ENCODE measurements at places on chromosomes 4 and X.

- peak; percentile 80 for DNase-seq
Observed at GRCh38 chrX:42495139-42495538, 282.8 kb downstream of the PPP1R2C start.

- DNase-seq: no peak
Observed at GRCh38 chr4:25888781-25889180, 25.2 kb upstream of the SMIM20 start.

DNA sequence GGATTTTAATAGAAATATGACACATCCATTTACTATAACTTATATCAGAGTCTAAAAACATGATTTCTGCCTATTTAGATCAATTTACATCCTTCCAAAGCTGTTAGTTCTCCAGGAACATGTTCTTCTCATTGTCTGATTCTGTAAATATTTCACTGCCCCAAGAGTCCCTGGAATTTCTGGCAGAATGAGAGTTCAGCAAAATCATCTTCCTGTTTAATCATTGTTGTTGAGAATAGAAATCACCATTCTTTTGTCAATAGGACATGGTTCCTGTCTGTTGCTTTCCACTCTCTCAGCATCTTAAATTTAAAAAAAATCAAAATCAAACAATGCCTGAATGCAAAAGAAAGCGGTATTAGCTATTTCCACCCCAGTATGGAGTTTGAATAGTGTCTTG is 172.8 kb upstream of the FRMPD4 start:
- no peak for DNase-seq

DNA sequence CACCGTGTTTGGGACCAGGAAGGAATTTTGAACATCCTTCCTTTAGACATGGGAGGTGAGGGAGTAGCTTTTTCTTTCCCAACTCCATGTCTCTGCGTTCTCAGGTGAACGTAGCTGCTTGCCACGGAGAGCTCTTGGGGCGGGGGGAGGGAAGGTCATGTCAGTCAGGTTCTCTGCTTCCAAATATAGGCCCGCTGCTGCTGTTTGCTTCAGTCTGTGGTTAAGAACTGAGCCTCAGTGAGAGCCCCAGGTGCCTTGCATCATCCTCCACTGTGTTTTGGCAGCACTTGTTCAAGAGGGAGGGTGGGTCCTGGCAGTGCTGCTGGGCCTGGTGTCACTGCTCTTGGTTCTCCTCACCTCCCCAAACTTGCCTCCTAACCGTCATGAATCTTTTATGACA is 46.5 kb downstream of the HADH start:
- DNase-seq: no peak

DNA sequence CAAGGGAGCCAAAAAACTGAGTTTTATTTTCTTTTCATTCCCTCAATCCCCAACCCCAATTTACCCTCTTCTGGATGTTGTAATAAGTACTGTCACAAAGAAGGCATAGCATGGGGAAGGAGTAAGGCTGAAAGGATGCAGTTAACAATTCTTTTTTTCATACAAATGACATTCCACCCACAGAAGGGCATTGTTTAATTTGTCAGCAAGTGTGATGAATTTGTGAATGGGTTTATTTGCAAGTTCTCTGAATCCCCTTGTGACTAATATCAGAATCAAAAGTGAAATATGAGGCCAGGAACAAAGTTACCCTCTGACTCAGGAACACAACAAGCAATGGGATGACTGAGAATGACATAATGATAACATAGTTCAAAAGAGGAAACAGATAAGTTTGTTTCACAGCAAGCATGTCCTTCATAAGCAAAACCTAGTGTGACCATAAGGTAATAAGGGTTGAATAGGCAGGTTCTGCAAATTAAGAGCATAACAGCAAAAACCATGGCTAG is 2.1 kb downstream of the GEMIN8 start:
- no peak for DNase-seq

DNA sequence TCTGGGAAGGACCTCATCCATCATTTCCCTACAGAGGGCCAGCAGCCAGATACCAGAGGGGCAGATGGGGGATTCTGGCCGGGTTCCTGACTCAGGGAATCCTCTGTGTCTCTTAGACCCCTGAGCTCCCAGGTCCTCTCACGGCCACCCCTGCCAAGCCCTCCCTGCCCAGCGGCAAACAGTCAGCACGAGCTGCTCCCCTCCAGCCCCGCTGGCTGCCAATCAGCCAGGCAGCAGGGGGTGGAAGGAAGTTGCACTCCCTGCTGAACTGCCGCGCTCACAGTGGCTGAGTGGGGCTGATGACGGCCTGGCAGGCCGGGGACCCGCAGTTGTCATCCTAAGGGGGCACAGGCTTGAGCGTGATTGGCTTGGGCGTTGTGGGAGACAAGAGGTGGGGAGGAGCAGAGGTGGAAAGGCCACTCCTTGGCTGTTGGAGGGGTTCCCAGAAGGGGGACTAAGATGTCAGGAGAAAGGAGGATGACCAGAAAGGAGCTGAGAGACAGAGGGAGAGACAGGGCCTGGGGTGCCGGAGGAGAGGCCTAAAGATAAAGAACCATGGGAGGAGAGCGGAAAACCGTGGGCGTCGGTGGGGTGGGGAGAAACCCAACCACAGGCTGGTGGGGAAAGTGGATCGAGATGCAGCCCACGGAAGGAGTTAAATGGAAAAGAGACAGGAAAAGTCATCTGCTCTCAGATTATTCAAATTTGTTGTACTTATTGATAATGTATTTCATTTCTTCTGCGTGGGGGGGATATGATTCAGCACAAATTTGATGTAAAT is 4.4 kb upstream of the CCDC149 start:
- DNase-seq: no peak

GRCh38 chr4:96483308-96484030 is 643.6 kb downstream of the PDHA2 start:
- no peak for DNase-seq

GRCh38 chrX:36445566-36445965 is 526.0 kb downstream of the CFAP47 start:
- no peak for DNase-seq

DNA sequence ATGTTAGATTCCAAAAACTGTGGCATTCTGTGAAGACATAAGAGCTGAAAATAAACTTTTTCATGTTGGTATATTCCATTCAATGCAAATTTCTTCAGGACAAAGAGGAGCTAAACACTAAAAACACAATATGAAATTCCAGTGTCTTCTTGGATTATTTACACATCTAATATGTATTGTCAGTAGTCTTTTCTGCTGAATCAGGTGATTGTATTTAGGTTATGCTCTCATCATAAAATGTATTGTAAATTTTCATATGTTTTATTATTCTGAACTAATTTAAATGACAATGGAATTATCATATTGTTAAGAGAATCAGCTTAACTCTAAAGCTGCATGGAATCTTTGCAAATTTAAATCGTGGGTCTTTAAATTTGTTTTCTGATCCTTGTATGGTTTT is 526.7 kb downstream of the PDHA2 start:
- no peak for DNase-seq

GRCh38 chr4:153227469-153228075 is 23.3 kb downstream of the TRIM2 start:
- DNase-seq: no peak
